T-helper 22 cell (primary cell): ENCODE measurements at places on chromosomes 3 and 15.

DNA sequence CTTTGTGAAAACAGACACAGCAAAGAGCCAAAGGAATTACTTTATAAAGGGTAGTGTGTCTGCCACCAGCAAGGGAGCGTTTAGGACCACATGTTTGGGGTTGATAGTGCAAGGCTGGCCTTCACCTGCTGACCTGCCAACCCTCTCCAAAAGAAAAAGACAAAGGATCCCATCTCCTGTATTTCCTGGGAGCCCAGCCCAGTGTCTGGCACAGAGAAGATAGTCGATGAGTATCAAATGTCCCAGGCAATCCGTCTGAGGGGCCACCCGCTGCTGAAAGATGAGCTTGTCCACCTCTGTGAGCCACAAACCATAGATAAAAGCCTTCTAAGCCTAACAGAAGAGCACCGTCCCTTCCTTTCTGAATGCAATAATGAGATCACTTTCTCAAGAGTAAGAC lies 154.8 kb upstream of the CTNNB1 start:
- DNase-seq = no peak

DNA sequence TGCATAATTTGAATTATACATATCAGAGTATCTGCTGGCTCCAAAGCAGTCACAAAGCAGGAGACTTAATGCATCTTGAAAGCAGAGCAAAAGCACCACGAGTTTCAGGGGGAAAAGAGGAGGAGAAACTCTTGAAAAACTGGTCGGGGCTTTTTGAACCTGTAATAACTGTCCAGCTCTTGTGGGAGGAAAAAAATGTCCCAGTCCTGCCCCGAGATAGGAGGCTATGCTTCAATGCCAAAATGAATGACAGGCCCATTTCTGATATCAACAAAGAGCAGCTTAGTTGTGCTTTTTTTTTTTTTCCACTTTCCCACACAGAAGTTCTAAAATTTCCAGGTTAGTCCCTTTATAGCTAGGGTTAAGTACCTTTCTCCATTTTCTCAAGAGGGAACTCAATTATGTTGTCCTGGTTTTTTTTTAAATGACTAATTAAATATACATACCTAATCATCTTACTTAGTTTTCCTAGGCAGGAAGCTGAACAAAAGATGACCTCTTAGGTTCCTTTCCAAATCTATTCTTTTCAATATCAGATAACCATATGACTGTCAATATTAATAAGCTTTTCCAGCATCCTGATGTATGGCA lies 120.2 kb downstream of the TFDP2 start:
- no peak for DNase-seq

GRCh38 chr3:14871456-14872200 lies 52.9 kb downstream of the FGD5 start:
- no peak for DNase-seq

GRCh38 chr3:37096975-37097374 lies 77.4 kb downstream of the LRRFIP2 start:
- no peak for DNase-seq

GRCh38 chr3:121621491-121621890 lies 28.3 kb downstream of the FBXO40 start:
- no peak for DNase-seq

GRCh38 chr3:127886956-127887231 lies 28.1 kb upstream of the KBTBD12 start:
- DNase-seq = no peak

DNA sequence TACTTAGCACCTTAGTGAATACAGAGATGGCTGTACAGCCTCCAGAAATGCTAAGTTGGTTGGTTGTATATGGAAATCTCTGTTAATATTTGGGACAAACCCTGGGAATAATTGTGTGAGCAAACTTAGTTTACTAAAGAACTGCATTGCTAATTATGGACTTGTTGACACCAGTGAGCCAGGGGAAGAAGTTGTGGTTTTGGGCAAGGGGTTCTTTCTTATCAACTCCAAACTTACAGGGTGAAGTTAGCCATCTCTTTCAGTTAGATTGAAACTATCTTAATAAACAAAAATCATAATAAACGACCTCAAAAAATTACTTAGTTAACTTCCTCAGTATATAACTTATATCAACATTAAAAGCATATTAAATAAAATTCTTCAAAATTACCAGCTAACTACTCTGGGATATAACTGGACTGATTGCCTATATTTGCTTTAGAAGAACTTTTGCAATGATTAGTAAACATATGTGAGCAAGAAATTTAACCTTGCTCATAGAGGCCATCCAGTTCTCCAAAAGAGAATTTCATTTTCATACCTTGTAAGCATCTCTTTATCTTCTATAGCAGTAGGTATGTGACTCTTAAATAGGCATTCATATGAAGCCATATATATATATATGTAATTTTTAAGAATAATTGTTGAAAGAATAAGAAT lies 24.7 kb downstream of the MBNL1 start:
- DNase-seq = no peak

DNA sequence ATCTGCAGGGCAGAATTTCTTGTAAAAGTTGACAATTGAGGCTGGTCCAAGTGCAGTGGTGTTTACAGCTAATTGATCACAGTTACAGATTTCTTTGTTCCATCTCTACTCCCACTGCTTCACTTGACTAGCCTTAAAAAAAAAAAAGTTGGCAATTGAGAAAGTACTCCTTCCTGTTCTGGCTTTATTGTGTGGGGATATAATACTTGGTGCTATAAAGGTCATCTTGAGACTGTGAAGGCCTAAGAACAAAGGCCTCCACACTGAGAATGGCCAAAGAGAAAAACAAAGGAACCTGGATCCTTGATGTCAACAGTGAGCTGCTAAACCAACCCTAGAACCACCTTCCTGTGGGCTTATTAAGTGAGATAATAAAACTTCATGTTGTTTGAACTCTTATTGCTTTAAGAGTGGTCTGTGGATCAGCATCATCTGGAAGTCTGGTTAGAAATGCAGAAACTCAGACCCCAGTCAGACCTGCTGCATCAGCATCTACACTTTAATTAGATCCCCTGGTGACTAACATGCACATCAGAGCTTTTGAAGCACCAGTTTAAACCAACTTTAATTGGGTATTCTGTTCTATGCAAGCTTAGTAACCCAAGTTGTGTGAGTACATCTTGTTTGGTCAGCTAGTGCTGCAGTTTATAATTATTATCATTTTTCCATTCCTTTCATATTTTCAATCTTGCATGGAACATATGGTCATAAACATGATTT lies 55.2 kb downstream of the TMOD3 start:
- no peak for DNase-seq

- no peak for DNase-seq
Observed at GRCh38 chr3:171950373-171950772, 89.0 kb upstream of the FNDC3B start.

DNA sequence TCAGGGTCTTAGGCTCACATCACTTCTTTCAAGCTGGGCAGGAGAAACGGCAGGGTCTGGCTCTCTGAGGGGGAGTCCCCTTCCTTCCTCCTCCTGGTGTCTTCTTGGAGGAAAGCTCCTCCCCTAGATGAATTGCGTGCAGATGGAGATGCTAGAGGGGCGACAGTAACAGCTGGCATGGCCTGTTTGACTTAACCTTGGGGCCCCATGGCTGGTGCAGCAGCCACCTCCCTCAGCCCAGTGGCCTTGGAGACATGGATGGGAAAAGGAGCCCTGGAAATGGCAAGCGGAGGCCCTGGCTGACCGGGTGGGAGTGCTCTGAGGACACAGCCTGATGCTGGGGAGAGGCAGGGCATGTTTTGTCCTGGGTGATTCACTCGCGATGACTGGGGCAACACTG lies 20.2 kb downstream of the PAK6 start:
- DNase-seq = no peak

DNA sequence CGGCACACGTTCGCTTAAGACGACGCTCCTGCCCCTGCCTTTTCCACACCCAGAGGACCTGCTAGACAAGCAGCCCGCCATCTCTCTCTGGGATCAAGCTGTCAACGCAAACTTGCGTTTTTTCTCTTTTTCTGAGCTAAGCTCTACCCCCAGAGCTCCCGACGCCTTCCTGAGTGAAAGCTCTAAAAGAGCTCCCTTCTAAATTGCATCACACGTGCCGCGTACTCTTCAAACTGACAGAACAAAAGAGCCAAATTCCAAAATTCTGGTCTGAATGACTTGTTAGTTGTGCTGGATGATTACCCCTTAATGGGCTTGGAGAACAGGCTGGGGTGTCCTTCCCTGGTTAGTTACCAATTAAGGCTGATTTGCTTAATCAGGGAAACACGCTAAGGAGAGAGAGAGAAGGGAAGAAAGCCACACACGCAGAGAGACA lies 81.2 kb downstream of the MDFIC2 start:
- no peak for DNase-seq

- DNase-seq = no peak
Observed at GRCh38 chr3:61030469-61031035, 220.7 kb downstream of the FHIT start.

- no peak for DNase-seq
Observed at GRCh38 chr15:75397494-75397893, 29.1 kb upstream of the MAN2C1 start.

GRCh38 chr15:75680007-75680789 lies 32.5 kb downstream of the CSPG4 start:
- DNase-seq = no peak

GRCh38 chr3:3180456-3180855 lies 965 bp upstream of the CRBN start:
- DNase-seq = no peak

DNA sequence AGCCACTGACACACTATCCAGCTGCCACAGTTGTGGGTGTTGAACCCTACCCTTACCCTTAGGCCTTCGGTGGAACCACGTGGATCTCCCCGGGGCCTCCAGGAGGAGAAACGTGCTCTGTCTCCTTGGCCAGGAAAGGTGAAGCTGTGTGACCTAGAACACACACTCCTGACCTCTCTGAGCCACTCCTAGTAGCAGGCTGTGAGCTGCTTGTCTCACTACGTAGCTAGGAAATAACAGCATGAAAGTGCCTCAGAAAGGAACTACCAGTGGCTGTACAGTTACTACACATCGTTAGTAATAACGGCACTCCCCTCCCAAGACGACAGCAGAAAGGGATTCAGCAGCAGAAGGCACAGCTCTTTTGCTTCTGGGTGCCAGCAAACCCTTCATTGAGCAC lies 36.2 kb upstream of the SLC6A6 start:
- DNase-seq = no peak

- DNase-seq = no peak
Observed at GRCh38 chr3:143536817-143537535, 311.3 kb downstream of the SLC9A9 start.

DNA sequence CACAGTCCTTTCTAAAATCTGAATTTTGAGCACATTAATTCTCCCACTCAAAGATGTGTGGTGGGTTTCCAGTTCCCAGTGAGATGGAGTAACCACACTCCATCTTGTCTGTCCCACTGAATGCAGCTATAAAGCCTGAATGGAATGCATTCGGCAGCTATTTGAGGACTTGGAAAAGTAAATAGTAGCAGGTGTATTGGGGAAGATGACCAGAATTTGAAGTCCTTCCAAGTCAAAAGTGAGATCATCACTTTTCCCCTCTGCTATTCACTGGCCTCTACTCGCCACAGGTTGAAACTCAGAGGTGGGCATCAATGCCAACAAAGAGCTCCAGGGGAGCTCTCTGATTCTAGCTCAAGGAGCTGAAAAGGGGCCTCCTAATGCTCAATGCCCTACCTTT lies 8.1 kb upstream of the GNB5 start:
- no peak for DNase-seq

GRCh38 chr3:135440746-135441145 lies 524.8 kb upstream of the PPP2R3A start:
- DNase-seq = no peak

GRCh38 chr3:194750491-194750828 lies 64.8 kb downstream of the FAM43A start:
- no peak for DNase-seq

DNA sequence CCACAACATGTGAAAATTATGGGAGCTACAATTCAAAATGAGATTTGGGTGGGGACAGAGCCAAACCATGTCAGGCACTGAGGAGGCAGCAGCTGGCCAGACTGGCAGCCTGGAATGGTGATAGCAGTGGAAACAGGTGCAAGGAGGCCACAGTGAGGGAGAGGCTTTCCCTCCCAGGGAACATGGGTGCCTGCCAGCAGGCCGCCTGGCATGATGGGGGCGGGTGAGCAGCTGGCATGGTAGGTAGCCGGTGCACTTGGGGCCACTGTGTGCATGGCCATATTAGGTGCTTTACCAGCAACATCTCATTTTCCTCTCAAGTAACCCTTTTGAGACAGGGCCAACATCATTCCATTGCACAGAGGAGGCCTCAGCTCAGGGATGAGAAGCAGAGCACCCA lies 18.3 kb upstream of the MRPS22 start:
- no peak for DNase-seq

GRCh38 chr15:78052001-78052401 lies 25.5 kb downstream of the TBC1D2B start:
- no peak for DNase-seq

- DNase-seq = no peak
Observed at GRCh38 chr3:170705131-170705530, 119.3 kb upstream of the SLC7A14 start.

- DNase-seq = no peak
Observed at GRCh38 chr3:104273046-104273649, 1093.6 kb upstream of the ALCAM start.

GRCh38 chr15:25715536-25716413 lies 147.4 kb downstream of the ATP10A start:
- no peak for DNase-seq

DNA sequence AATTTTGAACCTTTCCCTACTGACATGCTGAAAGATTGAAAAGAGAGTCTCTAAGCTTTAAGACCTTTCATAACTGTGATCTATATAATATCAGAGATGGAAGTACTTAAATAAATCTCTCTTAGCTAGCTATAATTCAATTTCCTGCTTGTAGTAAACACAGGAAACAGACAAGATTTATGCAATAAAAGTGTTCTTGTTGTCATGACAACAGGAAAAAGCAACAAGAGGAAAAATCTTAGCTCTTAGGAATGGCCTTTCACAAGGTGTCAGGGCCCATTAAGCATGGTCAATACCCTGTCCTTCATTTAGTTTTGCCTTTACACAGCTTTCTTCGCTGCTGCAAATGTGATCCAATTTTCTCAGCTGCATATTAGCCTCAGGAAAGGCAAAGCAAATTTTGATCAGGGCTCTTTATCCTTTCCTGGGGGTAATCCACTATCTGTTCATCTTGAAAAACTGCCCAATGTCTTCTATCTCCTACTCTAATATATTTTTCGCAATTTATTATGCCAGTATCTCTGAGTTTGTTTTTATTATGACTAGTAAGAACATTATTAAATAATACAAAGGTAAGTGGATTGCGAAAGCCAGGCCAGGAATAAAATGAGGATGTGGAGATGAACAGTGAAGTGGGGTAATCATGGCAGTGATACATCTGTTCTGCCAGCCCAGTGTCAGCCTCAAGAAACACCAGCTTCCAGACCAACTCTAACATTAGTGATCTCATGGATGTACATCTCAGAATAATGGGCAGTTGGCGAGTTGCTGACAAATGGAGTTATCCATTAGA lies 28.7 kb downstream of the SIDT1 start:
- no peak for DNase-seq
